Bronchial epithelial cell (primary cell): ENCODE measurements at places on chromosomes 12 and 14.

- no peak for DNase-seq
Observed at GRCh38 chr12:51517800-51518199, 73.2 kb upstream of the SCN8A start.

GRCh38 chr12:104046306-104046705, 3.7 kb downstream of the GLT8D2 start:
- DNase-seq, result no peak

- DNase-seq, result no peak
Observed at GRCh38 chr12:64494998-64495729, 43.2 kb downstream of the TBK1 start.

- DNase-seq, result no peak
Observed at GRCh38 chr12:81022531-81022930, 55.3 kb upstream of the ACSS3 start.

- no peak for DNase-seq
Observed at GRCh38 chr12:71967211-71967610, 28.6 kb downstream of the TPH2 start.

DNA sequence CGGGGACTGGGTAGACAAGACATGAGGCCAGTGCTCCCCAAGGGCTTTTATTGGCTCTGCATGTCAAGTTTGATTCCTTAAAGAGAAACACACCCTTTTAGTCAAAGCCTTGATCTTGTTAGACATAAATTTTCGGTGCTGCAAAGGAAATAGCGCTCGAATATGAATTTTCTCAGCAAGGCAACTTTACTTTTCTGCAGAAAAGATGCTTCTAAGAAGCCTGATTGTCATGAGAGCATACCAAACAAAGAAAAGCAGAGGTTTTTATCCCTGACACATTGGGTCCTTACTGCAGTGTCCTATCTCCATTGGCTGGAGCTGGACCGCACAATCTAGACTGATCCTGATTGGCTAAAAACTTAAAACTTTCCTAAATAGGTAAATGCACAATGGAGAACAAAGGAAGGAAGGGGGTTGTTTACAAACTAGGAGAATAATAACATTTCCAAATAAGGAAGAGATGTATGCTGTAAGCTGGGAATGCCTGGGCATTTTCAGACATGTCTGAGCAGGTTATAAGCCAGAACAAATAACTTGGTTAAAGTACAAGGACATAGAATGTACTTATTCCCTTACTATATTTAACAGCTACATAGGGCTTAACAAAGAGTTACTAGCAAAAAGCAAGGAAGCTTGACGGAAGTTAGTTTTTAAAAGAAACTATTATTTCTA, 17.2 kb downstream of the TXNRD1 start:
- DNase-seq, result peak; percentile 77

- peak; percentile 39 for DNase-seq
Observed at GRCh38 chr12:308511-308910, 45.9 kb upstream of the SLC6A13 start.

GRCh38 chr12:12399776-12400305, 43.0 kb downstream of the BORCS5 start:
- DNase-seq, result no peak

DNA sequence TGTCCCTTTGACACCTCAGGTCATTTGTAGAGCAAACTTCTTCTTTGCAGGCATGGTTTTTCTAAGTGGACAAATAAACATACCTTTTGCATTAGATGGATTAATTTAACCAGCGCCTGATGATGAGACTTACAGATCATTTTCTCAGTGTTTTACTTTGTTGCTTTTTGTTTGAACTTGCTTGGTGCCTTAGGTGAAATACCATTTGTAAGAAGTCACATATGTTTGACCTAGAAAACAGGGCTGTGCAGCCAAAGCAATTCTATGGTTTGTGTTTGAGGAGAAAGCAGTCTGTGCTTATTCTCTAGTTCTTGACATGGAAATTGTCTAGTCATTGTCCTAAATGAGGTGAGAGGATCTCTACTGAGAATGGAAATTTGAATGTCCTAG, 111.1 kb downstream of the DIP2B start:
- DNase-seq, result peak; percentile 97

DNA sequence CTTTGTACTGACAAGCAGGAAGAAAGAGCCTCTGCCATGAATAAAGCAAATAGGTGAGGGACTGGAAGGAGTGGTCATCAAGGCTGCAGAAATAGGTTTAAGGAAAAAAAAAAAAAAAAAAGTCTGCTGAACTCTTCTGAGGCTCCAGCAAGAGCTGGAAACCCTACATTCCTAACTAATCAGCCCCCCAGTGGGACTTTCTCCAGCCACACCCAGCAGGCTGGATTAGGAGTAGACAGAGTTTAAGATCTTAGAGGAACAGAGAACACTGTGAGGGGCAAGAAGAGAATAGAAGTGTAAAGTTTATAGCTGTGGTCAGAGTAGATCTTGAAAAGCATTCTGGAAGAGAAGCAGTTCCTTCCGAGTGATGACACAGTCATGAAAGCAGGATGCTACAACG, 66.4 kb downstream of the ATXN2 start:
- DNase-seq, result no peak

DNA sequence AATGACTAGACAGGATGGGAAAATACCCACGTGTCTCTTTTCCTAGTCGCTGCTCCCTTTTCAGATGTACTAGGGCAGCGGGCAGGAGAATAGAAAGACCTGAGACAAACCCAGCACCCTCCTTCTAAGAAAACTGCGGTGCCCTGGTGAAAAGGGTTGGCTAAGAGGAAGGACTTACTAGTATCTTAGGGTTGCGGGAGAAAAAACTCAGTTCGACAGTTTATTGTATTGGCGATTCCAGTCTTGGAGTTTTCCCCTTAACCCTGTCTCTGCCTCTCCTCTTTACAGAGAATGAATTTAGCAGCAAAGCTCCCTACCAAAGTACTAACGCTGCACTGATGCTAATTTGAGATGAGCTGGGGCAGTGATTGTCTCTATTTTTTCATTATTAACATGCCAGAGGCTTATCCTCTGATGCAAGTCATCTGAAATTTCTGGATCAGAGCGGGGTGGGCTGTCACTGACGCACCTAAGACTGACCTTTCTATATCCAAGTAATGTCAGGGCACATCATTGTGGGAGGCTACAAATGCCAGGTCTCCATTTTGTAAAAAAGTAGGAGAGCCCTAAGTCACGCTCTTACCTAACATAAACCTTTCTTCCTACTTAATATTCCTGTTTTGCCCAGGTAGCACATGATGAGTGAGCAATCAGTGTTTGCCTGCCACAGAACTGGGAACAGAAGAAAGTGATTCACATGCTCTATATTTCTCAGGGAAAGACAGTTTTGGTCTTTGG, 916 bp upstream of the PAWR start:
- DNase-seq, result peak; percentile 93

- DNase-seq, result no peak
Observed at GRCh38 chr14:103122585-103122946, 695 bp upstream of the TNFAIP2 start.

- no peak for DNase-seq
Observed at GRCh38 chr12:132597333-132598316, 12.8 kb downstream of the LRCOL1 start.

- no peak for DNase-seq
Observed at GRCh38 chr12:71607494-71608330, 55.9 kb downstream of the ZFC3H1 start.

DNA sequence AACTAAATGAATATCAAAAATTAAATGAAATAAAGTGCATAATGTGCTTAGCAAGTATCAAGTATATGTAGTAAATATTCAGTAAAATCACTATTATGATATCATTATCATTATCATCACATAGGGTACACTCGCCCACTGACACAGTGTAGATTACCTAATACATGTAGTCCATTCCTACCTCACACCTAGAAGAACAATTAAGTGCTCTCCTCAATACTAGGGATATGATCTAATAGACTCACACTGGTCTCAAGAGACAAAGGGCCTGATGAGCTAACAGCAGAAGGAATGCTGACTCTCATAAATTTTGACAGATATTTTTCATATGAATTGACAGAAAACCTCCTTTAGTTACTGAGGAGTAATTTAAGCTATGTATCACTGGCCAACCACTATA, 29.1 kb downstream of the FSCB start:
- DNase-seq, result no peak

GRCh38 chr14:25094171-25094907, 44.4 kb upstream of the STXBP6 start:
- DNase-seq, result peak; percentile 1

- DNase-seq, result peak; percentile 93
Observed at GRCh38 chr12:127107744-127108143, 1159.2 kb upstream of the TMEM132C start.

DNA sequence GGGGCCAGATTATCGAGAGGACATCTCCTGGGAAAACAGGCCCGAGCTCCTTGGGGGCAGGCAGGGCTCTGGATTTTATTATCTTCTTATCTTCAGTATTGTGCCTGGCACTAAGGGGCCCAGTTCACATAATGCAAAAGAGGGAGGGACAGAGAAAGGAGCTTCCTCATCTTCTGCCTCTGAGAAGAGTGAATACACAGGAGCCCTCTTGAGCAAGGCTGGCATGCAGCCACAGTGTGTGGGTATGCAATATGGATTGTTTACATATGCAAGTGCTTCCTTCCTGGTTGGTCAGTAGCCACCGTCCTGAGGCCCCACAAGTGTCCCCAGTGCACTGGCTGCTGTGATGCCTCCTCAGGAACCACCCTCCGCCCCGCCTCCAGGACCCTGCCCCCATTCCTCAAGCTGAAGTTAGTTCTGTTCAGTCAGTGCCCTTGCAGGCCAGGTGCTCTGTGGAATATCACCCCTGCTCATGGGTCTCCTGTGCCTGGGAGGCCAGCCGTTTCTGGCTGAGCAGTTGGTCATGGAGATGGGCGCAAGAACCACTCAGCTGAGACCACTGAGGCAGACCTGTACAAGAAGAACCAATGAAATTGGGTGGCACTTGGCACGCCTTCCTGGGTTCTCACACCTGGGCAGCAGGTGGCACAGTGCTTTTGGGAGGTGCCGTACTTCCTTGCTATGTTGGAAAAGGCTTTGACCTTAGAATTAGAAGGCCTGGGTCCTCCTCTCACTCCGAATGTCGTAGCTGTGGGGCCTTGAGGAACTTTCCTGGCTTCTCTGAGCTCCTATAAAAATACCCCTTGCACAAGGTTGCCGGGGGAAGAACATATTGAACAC, 35.1 kb upstream of the ACTN1 start:
- peak; percentile 81 for DNase-seq

DNA sequence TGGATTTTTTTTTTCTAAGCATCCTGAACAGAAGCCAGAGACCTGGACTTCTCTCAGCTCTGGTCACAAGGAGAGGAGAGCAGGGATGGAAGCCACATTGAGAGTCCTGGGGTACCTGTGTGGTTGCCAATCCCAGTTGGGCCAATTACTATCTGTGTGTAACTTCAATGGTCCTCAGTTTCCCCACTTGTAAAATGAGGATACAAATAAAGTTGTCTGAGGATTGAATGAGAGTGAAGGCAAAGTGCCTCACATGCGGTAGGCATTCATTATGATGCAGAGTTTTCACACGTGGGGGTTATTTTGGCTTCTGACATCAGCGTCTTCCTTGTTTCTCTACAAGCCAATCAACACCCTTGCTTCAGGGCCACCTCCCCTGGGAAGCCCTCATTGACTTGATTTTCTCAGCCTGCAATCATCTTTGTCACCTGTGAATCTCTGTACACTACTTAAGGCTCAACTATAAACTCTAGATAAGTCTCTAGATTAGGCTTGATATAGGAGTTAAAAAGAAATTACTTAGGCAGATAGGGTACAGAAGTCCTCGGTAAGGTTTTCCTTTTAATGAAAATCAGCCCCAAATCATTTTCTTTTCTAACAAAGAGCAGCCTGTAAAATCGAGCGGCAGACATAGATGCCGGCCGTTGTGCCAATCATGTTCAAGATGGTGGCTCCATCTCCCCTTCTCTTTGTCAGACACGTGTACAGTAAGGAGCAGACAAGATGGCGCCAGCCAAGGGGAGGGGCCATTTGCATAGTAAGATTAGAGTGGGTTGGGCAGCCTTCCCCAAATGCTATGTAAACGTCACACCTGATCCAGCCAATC, 37.8 kb upstream of the FICD start:
- no peak for DNase-seq

DNA sequence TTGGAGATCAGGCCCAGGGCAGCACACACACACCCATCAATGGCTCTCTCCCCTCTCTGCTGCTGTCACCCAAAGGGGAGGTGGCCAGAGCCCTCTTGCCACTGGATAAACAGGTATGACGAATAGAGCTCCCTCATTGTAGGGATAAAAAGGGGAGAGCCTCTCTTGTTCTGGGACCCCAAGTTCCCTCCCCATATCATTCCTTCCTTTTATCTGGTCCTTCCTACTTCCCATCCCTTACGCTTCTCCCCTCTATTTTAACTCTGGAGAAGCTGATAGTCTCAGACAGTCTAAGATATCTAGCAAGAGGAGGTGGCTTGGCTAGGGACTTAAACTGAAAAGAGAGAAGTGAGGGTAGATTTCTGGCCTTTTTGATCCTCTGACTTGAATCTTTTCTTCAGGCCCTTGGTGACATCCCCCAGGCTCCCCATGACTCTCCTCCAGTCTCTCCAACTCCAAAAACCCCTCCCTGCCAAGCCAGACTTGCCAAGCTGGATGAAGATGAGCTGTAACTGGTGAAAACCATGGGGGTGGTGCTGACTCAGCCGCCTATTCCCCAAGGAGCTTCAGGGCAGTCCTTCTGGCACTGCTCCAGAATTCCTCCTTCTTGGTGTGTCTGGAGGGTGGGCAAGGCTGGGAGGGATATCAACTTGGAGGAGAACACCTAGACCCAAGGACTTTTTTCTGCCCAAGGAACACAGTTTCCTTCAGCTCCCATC, 5.3 kb downstream of the ARHGEF25 start:
- DNase-seq, result peak; percentile 72

DNA sequence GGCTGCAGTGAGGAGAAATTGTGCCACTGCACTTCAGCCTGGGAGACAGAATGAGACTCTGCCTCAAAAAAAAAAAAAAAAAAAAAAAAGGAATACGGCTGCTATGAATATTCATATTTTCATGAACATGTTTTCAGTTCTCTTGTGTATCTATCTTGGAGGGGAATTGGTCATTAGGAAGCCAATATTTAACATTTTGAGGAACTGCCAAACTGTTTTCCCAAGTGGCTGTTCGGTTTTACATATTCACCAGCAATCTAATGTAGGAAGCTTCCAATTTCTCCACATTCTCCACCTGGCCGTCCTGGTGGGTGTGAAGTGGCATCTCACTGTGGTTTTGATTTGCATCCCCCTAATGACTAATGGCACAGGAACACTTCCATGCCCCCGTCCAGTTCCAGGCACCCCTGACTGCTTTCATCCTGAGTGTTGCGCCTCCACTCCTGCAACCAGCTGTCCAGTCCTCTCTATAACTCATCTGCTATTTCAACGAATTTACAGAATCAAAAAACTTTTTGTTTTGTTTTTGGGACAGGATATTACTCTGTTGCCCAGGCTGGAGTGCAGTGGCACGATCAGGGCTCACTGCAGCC, 5.7 kb downstream of the STXBP6 start:
- no peak for DNase-seq

GRCh38 chr12:34397591-34398365, 375.5 kb downstream of the ALG10 start:
- DNase-seq, result no peak

DNA sequence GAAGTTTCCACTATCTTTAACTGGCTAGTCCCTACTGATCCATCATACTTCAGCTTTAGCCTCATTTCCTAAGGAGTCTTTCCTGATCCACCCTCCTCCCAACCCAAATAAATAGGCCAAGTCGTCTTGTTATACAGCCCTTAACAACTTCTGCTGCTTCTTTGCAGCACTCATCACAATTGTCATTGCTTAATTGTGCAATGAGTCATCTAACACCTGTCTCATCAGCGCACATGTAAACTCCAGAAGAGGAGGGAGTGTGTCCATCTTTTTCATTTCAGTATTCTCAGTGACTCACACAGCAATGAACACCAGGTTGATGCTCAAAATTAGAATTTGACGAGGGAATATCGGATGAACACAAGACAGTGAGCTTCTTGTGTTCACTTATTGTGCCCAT, 87.3 kb downstream of the SUDS3 start:
- DNase-seq, result peak; percentile 32

- peak; percentile 43 for DNase-seq
Observed at GRCh38 chr14:88630565-88630964, 67.7 kb downstream of the ZC3H14 start.
